ENCODE measurements at places on chromosomes 2 and 18. TPM values are rescaled to one million over a fixed set of nuclear protein-coding genes. Genes with fewer than 3 reads are reported as not detected.

The HNMT gene
- polyA plus RNA-seq = 55.7 TPM

GRCh38 chr2:44103639-44104038 is 65.0 kb upstream of the PPM1B start:
- no peak for DNase-seq

The CNRIP1 gene
- 19.8 TPM for polyA plus RNA-seq

GRCh38 chr2:159034713-159035112 is 66.3 kb downstream of the TANC1 start:
- no peak for DNase-seq

The GLS gene
- polyA plus RNA-seq = 266 TPM

The RASGRP3 gene
- 15.7 TPM for polyA plus RNA-seq

- no peak for DNase-seq
These were observed 13.9 kb downstream of the BIN1 start for GRCh38 chr2:127092901-127093516.
